Body of pancreas (tissue), 4 donors: ENCODE measurements at places on chromosomes 16 and 17.
A peak's percentile ranks its signal among the peaks of the same experiment; 100 is the strongest.

DNA sequence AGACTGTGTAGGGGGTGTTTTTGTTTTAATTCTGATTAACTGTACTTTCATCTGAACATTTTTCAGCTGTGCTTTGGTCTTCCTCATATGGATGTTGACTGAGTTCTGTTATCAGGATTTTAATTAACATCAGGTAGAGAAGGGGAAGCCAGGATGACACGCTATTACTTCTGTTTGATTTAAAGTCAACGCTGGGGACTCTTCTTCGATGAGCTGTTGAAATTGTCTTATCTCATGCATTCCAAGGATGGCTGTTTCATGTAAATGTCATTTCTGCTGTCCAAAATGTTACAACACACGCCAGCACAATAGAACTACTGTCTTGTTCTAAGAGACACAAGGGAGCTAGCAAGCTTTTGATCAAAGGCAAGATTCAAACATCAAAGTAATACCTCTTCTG, 263.3 kb upstream of the CDH5 start:
- DNase-seq, result no peak

DNA sequence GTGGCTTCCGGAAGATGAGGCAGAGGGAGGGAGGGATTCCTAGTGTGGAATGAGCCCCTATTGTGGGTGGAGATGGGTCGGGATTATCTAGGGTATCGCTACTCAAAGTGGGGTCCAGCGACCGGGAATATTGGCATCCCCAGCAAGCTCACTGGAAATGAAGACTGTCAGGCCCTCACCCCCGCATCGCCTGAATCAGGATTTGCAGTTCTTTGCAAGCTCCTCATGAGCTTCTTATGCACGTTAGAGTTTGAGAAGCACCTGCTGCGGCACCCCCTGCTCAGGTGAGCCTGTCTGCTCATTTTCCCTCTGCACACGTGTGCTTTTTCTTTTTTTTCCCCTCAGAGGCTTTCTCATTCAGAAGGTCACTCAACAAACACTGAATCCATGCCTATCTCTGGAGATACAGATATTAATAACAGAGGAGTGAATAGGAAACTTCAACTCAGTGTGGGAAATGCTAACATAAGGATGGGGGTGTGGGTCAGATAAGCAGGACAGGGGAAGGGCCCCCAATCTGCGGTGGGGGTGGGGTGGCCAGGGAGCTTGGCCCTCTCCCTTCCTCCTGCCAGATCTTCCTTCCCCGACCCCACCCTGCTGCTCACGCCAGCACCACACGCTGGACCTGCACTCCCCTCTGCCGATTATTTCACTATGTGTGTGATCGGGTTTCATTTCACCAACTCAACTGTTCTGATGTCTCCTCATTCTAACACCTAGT, 67.7 kb upstream of the NFAT5 start:
- no peak for DNase-seq

DNA sequence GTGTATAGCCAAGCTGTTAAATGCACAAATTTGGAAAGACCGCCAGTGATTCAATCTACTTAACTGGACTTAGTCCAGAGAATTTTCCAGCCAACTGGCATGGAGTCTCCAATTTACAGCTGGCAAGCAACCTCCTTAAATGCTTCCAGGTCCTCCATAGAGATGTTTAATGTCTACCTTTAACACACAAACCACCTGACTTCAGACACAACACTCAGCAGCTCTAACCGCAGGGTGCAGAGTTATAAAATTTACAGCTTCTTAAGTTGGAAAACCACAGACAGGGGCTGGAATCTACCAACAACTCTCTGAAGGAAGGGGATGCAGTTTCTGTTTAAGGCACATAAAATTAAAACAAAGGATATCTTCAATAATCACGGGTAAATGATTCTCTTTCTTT, 106.9 kb downstream of the SYCE1L start:
- DNase-seq, result no peak

GRCh38 chr16:17578981-17579874, 108.5 kb upstream of the XYLT1 start:
- DNase-seq, result peak; percentile 64

DNA sequence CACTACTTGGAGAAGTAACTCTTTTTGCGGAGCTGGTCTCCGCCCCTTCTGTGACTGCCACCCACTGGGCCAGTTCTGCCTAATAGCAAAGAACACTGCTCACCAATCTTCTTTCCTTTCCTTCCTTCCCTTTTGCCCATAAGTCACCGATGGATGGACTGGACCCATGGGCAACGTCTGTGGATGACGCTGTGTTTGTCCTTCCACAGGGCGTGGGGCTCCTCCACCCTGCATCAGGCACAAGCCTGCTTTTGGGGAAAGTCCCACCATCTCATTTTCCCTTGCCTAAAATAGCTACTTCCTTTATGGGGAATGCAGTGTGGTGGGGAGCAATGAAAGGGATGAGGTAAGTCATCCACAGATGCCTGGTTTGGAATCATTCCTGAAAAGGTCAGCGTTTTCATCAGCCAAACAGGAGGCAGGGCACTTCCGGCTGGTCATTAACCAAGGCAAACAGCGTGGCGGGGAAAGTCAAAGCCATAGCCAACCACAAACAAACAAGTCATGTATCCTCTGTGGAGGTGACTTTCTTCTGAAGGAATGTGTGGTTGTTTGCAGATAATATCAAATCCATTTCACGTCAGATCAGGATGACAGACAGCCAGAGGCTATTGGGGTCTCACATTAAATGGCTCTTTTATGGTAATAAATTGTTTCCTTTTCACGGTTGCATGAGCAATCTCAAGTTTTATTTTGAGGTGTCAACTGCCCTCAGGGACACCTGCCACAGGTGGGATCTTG, 30.7 kb upstream of the MED9 start:
- peak; percentile 51 for DNase-seq

DNA sequence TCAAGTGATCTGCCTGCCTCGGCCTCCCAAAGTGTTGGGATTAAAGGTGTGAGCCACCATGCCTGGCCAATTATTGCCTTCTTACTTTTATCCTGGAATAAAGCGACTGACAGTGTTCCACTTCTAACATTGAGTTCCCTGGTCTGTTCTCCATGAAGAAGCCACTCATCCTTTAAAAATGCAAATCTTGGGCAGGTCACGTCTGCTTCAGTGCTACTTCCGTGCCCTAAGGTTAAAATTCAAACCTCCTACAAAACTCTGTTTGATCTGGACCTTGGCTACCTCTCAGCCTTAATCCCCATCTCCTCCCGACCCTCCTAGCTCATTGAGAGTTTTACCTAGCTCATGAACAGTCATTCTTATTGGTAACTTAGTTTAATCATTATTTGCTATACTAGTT, 9.6 kb upstream of the SHISA9 start:
- no peak for DNase-seq

GRCh38 chr17:37535906-37536305, 46.2 kb downstream of the DUSP14 start:
- no peak for DNase-seq
